ENCODE measurements at places on chromosomes 2 and 18.

GRCh38 chr2:75274936-75275335 is 75.6 kb upstream of the TACR1 start:
- DNase-seq = no peak

GRCh38 chr2:172775319-172775718 is 39.7 kb downstream of the RAPGEF4 start:
- no peak for DNase-seq

DNA sequence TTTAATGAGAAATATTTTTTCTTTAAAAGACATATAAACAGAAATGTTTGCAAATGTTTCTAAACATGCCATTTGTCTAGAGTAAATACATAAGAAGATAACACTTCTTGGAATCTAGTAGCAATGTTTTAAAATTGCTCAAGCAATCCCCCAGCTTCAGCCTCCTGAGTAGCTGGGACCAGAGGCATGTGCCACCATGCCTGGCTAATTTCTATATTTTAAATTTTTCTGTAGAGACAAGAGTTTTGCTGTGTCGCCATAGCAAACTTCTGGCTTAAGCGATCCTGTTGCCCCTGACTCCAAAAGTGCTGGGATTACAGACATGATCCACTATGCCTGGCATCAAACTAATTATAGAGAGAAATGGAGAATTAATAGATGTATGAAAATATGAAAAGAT is 14.6 kb upstream of the MBD2 start:
- DNase-seq = no peak

DNA sequence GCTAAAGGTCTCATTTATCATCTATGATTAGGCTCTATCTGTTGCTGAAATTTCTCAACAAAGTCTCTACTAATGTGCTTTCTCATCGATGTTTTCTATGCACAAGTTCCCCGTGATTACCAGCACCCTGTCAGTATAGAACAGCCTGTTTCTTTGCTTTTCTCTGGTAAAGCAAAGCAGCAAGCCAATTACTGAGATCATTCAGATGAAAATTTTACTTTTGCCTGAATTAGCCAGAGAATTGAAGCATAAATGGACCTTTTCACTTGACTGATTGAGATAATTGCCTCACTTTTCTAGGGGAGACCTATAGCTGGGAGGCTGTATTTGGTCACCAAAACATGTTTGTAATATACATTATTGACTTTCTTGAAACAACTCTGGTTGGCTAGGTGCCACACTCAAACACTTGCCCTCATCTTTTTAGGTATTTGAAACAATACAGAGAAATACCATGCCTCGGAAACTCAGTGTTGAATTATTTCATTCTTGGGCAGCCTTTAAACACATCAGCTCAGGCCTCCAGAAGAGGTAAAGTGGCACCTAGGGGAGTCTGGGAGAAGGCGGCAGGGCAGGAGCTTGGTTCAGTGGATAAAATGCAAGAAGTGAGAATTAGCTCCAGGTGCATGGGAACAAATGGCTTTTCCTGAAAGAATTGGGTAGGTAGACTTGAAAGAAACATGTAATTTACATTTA is 96.2 kb downstream of the GALNT3 start:
- no peak for DNase-seq

DNA sequence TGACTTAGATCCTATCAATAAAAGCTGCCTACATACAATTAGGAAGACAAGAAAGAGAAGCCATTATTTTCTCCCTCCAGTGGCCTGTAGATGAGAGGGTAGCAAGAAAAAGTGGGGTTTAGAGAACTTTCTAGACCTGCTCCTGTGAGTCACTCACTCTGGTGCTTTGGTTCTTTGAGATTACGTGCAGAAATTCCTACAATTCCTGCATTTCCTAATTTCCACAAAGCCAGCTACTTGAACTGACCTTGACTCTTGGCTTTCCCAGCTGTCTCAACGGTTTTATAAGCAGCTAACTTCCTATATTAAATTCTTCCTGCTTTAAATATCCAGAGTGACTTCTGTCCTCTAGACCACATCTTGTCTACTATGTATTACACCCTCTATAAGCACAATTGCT is 899.5 kb upstream of the KLHL29 start:
- no peak for DNase-seq
